AG04450 (cell line): ENCODE measurements at places on chromosomes 1 and 21. TPM values are rescaled to one million over a fixed set of nuclear protein-coding genes. Genes with fewer than 3 reads are reported as not detected.

DNA sequence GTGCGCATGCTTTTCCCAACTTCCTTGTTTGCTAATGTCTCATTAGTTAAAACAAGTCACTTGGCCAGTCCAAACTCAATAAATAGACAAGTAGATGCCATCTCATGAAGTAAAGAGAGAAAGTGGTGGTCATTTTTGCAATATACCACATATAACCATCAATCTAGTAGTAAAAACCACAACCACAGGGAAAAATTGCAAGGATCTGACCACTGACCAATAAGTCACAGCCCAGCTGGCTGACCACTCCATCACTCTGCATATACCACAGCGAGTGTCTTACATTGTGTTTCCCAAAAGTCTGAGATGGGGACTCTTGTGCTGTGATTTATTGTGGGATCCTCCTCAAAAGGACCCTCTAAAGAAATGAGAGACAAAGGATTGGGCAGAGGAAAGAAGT, 76.0 kb downstream of the FH start:
- no peak for DNase-seq

KCNJ9 gene
- not detected in 2 replicates for polyA plus RNA-seq

ZBTB8OS gene
- 63.5 and 89.1 TPM in 2 replicates for polyA plus RNA-seq

DNA sequence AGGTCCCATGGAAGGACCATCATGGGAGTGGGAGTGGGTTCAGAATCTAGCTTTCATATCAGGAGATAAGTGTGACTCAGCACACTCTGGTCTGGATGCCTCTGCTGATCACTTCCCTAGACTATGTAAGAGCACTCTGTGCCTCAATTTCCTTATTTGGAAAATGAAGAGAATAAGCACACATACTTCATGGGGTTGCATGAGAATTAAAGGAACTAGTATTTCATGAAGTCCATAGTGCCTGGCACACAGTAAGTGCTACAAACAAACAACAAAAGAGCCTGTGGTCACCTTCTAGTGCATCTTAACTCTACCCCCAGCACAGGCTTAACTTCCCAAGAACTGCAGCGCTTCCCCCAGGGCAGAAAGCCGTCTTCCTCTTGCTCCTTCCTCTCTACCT, 9.6 kb upstream of the IL20 start:
- no peak for DNase-seq

DNA sequence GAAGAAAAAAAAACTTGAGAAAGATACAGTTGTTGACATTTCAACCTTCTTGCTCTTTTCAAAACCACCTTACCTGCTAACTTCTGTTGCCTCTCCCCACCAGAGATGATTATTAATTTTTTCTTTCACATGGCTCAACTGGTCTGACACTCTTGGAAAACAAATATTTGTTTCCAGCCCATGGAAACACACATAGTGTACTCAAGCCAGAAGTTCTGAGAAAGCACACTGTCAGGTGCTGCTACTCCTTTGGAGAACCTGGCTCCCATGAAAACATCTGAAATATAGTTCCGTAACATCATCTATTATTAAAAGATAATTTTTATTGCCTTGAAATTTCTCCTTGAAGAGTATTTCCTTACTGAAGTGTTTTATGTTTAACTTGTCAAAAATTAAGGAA, 145.0 kb upstream of the C1orf105 start:
- DNase-seq = no peak

DNA sequence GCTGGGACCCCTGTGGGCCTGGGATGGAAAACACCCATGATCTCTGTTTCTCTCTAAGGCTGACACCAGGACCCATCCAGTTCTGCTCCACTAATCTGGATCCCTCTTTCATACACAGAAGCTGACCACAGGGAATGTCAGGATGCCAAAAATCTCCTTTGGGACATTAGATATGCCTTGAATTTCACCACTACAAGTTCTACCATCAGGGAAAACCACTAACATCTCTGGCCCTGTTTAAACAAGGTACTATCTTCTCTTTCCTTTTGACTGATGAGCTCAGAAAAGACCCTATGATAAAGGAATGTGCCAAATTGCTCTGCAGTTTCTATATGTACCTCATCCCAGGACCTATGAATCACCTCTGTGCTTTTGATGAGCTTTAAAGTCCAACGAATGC, 10.2 kb upstream of the PLXNA2 start:
- DNase-seq = no peak

NLRP3 gene
- polyA plus RNA-seq = 0.06 and 0.09 TPM in 2 replicates

MARK1 gene
- not detected in 2 replicates for polyA plus RNA-seq

- DNase-seq = no peak
Measured at GRCh38 chr1:117114877-117115276, 6.7 kb downstream of the TRIM45 start.

SPRR2G gene
- not detected in 2 replicates for polyA plus RNA-seq

- DNase-seq = peak; percentile 53
Measured at GRCh38 chr1:33086384-33086850, 5.5 kb downstream of the AZIN2 start.

DYNLT5 gene
- polyA plus RNA-seq = 0.71 and 0.98 TPM in 2 replicates

- no peak for DNase-seq
Measured at GRCh38 chr21:40060083-40060677, 192.9 kb downstream of the PCP4 start.

DNA sequence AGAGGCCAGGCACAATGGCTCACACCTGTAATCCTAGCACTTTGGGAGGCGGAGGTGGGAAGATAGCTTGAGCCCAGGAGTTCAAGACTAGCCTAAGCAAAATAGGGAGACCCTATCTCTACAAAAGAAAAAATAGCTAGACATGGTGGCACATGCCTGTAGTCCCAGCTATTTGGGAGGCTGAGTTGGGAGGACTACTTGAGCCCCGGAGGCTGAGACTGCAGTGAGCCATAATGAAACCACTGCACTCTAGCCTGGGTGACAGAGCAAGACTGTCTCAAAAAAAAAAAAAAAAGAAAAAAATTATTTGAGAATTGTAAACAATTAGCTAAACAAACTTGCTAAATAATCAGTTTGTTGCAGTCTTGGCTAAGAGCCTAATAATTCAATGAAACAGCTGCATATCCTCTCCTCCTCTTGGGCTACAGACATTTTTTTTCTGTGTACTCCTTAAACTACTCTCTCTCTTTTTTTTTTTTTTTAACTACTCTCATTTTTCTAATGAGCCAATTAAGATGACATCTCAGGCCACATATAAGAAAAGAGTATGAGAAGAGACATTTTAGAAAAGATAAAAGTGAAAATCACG, 10.5 kb upstream of the DNAJB4 start:
- DNase-seq = no peak

CFHR2 gene
- not detected in 2 replicates for polyA plus RNA-seq

DNA sequence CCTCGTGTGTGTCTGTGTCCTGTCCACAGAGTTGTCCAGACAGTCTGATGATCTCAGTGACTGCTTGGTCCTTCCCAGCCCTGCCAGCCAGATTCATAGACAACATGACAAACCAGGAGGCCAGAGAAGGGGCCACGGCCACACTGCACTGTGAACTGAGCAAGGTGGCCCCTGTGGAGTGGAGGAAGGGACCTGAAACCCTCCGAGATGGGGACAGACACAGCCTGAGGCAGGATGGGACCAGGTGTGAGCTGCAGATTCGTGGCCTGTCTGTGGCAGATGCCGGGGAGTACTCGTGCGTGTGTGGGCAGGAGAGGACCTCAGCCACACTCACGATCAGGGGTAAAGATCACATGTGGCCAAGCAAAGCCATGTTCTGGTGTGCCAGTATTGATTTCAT, 96.4 kb downstream of the OBSCN start:
- DNase-seq = no peak

BTBD19 gene
- polyA plus RNA-seq = 6.9 and 7.3 TPM in 2 replicates

DNA sequence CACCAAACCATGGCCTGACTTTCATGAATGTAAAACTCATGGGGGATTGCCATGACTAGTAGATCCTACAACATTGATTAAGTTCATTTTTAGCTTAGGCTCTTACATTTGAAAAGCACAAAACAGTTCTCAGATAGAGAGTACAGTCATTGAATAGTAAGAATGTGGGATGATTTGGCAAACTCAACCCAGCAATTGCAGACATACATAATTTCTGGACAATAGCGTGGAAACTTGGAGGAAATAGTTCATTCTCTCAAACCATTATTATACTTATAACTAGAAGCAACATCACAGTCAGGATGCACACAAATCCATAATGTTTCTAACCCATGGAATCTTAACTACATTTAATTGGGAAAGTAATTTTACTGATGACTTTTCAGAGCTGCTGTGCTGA, 598.2 kb downstream of the LMO4 start:
- no peak for DNase-seq

- no peak for DNase-seq
Measured at GRCh38 chr1:24451746-24452145, 36.1 kb downstream of the NIPAL3 start.

NEK2 gene
- 5.4 and 8.8 TPM in 2 replicates for polyA plus RNA-seq

- DNase-seq = peak; percentile 78
Measured at GRCh38 chr1:98210064-98210463, 289.2 kb upstream of the DPYD start.

DNA sequence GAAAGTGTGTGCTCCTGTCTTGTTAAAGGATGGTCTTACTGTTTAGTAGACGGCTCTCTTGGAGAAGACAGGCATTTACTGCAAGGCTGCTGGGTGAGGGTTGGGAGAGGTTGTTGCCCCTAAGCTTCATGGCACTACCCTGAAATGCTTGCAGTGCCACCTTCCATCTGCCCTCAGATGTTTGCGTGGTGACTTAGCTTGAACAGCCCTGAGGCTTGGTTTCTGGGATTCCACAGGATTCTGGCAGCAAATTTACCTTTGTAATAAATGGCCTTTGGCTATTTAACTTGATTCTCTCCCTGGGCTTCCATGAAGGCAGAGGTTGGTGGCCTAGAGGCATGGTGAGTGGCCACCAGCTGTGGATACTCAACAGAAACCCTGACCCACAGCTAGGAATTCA, 11.6 kb downstream of the MTARC1 start:
- no peak for DNase-seq
